ENCODE measurements at places on chromosomes 4 and X. TPM values are rescaled to one million over a fixed set of nuclear protein-coding genes. Genes with fewer than 3 reads are reported as not detected.

The UCHL1 gene
- 1,761 TPM for total RNA-seq

GRCh38 chrX:25017667-25018247 lies 2.0 kb upstream of the ARX start:
- DNase-seq = no peak

The BEND4 gene
- 0.07 TPM for total RNA-seq

DNA sequence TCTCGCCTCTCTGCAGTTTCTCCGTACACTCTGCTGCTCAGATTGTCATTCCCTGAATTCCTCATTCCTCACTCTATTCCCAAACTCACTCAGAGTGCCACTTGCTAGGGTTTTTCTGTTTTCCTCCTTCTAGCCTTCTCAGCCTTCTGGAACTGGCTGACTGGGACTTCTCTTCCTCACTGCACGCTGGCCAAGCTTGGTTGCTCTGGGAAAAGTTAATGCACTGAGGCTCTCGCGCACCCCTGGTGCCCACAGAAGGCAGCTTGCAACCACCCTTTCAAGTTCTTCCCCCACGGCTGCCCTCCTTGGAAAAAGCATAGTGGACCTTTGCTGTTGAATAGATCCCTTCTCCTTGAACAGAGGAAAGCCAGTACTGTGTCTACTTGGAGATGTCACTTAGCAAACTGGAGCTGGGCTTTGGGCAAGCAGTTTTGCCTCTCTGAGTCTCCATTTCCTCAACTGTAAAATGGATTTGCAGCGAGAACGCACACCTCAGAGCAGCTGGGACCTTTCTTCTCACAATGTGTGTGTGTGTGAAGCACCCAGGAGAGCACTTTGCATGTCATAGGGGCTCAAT lies 6.0 kb upstream of the CCKAR start:
- DNase-seq = no peak

- DNase-seq = no peak
These were observed 314.5 kb upstream of the RASGEF1B start for GRCh38 chr4:81786063-81786763.

- DNase-seq = no peak
These were observed 167.1 kb upstream of the CENPE start for GRCh38 chr4:103365285-103365684.
